ENCODE measurements at places on chromosomes 3 and 15. TPM values are rescaled to one million over a fixed set of nuclear protein-coding genes. Genes with fewer than 3 reads are reported as not detected.

CADM2 gene
- total RNA-seq: 4.2 TPM

TRH gene
- 0.36 TPM for total RNA-seq

DNA sequence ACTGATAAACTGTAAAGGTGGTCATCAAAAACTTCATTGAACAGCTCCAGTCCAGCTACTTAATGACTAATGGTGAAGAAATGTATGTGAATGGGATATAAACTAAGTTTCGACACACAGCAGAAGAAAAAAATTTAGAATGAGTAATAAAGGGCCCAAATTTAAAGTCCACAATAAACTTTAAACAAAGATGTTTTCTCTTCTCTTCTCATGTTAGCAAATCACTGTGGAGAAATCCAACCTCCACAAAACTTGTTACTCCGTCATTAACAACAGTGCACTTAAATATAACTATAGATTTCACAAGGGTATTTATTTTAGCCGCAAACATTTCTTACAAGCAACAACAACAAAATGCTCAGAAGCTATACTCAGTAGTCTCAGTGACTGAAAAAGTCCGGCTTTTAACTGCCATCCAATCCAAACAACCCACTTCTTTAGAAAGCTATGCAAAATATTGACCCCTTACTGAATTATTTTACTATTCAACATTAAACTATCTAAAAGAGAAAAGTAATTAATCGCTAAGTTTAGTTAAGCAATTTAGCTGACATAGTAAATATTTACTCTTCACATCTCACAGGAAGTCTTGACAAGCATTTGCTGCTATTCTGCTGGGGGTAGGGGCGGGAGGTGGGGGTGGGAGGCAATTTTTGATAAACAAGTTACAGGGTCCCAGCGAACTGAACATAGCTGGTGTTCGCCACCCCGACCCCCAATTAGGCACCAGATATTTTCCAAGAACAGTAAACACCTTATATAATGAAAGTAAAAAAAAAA lies 2.4 kb downstream of the IGF2BP2 start:
- no peak for DNase-seq
- peaks cover 8% of the 10 kb centered on the region for H3K36me3 ChIP-seq
- peaks cover 5% of the 10 kb centered on the region for H3K27me3 ChIP-seq
- H3K4me1 ChIP-seq: peaks cover 52% of the 10 kb centered on the region
- H3K4me3 ChIP-seq: peak overlapping the region; percentile 98

- no peaks in the 10 kb centered on the region for H3K4me1 ChIP-seq
- H3K27ac ChIP-seq: no peak overlapping the region
- H3K27me3 ChIP-seq: no peaks in the 10 kb centered on the region
- no peaks in the 10 kb centered on the region for H3K36me3 ChIP-seq
Observed at GRCh38 chr3:148372206-148372875, 325.4 kb upstream of the AGTR1 start.

GRCh38 chr3:87949879-87950208 lies 109.0 kb downstream of the CGGBP1 start:
- H3K36me3 ChIP-seq: no peaks in the 10 kb centered on the region
- H3K27ac ChIP-seq: no peak overlapping the region
- no peak for DNase-seq
- H3K4me3 ChIP-seq: no peak overlapping the region
- H3K27me3 ChIP-seq: no peaks in the 10 kb centered on the region

GRCh38 chr3:109631897-109632296 lies 294.6 kb upstream of the DPPA4 start:
- no peaks in the 10 kb centered on the region for H3K27me3 ChIP-seq
- H3K36me3 ChIP-seq: no peaks in the 10 kb centered on the region
- H3K4me1 ChIP-seq: no peaks in the 10 kb centered on the region
- H3K4me3 ChIP-seq: no peak overlapping the region
- H3K27ac ChIP-seq: no peak overlapping the region

DNA sequence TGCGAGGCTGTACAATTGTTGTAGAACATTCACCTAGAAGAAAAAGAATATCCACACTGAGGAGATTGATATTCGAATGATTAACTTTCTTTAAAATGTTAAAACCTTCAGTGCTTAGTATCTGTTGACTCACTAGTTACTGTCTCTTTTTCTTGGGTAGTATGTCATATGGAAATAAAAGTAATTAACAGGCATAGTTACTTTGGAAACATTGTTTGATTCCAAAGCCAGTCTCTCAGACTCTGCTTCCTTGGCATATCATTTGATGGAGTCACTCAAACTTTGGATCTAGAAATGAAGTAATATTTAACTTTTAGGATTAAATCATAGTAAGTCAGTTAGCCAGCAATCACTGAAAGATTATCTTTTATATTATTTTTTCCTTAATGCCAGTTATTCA lies 63.4 kb downstream of the MAP2K5 start:
- peaks cover 3% of the 10 kb centered on the region for H3K36me3 ChIP-seq
- no peak for DNase-seq
- no peaks in the 10 kb centered on the region for H3K27me3 ChIP-seq
- H3K4me1 ChIP-seq: peaks cover 17% of the 10 kb centered on the region

DNA sequence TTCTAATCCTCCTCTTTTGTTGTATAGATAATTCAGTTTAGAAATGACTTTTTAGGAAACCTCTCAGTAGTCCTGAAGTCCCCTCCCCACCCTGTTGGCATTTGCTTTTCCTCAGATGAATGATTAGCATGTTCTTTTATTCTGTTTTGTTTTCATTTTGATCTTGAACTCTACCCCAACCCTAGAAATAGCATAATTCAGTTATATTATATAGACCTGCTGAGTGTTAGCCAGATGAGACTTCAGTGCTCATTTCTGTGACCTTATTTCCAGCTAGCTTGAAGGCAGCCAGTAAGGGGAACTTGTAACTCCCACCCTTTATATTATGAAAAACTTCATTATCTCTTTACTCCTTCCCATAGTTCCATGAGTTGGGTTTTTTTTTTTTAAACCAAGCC lies 41.2 kb downstream of the SNRK start:
- peaks cover 11% of the 10 kb centered on the region for H3K36me3 ChIP-seq
- no peak overlapping the region for H3K27ac ChIP-seq
- no peak for DNase-seq
- H3K4me1 ChIP-seq: peaks cover 38% of the 10 kb centered on the region
